ENCODE measurements at places on chromosomes 3 and 15. TPM values are rescaled to one million over a fixed set of nuclear protein-coding genes. Genes with fewer than 3 reads are reported as not detected.
A peak's percentile ranks its signal among the peaks of the same experiment; 100 is the strongest.

Gene TLR9
- 3.8 TPM for polyA plus RNA-seq

- no peak for DNase-seq
These were observed 28.5 kb downstream of the SLC6A6 start for GRCh38 chr3:14430706-14431451.

Gene LIPC
- 0.48 TPM for polyA plus RNA-seq

Gene PIERCE2
- polyA plus RNA-seq, result 2.5 TPM

Gene MEGF11
- 0.03 TPM for polyA plus RNA-seq

Gene APOD
- 11.0 TPM for polyA plus RNA-seq

DNA sequence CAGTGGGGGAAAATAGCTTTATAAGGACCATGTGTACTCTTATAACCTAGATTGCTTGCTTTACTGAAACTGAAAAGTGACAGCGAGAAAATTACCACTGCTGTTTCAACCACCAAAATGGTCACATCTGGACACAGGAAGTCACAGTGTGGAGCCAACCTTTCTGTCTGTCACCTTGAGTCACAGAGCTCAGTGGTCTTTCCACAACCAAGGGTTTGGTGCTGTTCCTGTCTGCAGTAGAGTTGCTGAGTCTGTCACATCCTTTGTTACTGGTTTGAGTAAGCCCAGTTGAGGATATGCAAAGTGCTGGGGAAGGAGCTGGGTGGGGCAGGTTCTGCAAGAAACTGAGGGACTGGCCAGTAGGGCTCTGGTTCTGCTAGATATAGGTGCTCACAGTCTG, 139.1 kb upstream of the EIF1B start:
- DNase-seq, result no peak

Gene C3orf22
- polyA plus RNA-seq, result not detected

- DNase-seq, result peak; percentile 40
These were observed 18.8 kb downstream of the PLA2G4F start for GRCh38 chr15:42137461-42138261.

GRCh38 chr3:17749281-17749680, 6.8 kb upstream of the TBC1D5 start:
- DNase-seq, result no peak

DNA sequence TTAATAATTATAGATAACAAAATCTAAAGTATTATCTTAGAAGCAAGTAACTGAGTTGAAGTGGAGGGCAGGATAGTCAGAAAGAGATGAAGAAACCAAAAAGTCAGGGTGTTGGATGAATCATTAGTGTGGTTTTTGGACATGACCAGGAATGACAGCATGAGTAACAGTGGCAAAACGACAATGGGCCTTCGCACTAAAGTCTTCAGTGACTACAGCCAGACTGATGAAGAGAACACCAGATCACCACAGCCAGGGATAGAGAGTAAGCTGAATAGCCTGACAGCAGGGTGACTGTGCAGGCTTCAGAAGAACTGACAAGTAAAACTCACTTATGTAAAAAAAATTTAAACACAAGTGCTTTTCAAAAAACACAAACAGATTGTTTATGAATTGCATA, 96.0 kb upstream of the MELTF start:
- no peak for DNase-seq

DNA sequence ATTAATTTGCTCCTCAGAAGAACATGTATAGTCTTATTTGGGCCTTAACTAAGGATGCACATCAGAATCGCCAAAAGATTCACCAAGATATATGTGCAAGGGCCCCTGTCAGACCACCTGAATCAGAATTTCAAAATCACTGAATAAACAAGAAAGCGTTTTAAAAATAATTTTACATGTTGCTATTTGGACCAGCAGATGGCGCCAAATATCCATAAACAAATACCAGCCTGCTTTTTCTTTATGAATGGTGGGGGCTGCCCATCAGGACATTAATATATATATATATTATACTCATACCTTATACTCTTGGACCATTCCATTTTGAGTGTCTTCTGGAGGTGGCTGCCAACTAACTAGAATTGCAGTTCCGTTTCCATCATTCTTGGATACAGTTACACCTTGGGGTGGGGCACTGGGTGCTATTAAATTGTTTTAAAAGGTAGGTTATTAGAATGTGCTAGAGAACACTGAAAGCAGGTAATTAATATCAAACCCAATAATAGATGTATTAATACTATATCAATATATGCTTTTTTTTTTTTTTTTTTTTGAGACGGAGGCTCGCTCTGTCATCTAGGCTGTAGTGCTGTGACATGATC, 1108.3 kb downstream of the ROBO1 start:
- DNase-seq, result no peak

DNA sequence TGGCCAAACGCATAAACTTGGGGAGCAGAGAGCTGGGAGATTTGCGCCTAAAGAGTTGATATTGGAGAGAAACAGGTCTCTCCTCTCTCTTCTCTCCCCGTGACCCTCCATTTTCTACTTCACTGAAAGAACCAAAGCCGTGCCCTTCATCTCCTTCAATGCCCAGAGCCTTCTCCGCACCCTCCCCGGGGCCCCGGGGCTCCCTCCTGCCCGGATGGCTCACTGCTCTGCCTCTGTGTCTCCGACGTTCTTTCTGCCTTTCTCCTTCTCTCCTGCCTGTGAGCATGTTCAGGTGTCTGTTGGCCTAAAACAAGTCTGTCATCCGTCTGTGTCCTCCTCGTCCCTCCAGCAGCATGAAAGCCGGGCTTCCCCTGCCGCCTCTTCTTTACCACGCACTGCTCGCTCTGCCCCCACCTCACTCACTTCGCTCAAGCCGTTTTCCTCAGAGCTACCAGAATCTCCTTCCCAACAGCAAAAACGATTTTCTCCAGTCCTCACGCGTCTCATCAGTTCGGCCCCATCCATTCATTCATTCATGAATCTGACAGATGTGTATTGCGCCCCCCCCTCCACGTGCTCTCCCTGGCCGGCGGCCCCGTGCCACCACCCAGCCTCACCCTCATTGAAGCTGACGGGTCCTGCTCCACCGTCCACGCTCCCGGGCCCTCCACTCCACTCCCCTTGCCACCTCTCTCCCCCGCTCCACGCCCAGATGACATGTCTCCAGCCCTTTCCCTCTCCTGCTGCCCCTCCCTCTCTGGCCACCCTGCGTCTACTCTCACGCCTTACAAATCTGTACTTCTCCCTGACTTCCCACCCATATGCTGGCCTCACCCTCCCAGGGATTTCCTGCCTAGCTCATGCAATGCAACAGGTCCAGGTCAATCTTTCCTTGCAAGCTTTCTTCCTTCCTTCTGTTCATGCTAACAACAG, 10.2 kb downstream of the MUC4 start:
- DNase-seq, result peak; percentile 62

- DNase-seq, result peak; percentile 59
These were observed 5.2 kb downstream of the PARP3 start for GRCh38 chr3:51947215-51947900.

DNA sequence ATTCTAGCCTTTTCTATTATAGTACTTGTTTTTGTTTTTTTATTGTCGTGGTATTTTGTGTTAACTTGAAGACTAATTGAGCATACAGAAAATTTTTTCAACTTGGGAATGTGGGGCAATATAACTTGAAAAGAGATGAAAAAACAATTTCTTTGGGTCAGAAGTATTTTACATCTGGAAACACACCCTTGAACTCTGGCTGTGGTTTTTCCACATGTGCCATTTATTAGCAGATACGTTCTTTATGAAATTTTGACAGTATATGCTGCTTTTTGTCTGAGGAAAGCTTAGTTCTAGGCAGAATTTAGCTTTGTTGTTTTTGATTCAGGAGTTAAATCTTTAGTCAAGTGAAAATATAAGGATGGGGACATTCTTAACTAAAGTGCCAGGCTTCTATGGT, 44.7 kb downstream of the TCF12 start:
- DNase-seq, result no peak

DNA sequence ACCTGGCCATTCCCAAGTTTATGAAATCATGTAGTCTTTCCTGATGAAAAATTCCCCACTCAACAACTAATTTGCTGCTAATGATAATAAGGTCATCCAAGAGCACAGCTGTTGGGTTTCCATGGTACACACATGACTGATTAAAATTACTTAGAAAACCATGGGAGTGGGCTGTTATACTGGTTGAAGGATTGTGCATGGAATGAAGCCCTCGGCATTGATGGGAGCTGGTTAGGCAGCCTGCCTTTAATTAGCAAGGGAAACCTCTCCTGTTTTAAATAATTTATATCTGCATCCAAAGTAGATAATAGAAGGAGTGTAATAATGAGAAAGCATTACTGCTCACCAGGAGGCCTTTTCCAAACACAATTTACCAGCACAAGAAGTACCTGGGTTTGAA, 235.1 kb upstream of the CFAP20DC start:
- no peak for DNase-seq

GRCh38 chr3:123508178-123508577, 59.3 kb upstream of the ADCY5 start:
- no peak for DNase-seq

- no peak for DNase-seq
These were observed 165.5 kb upstream of the TGFBR2 start for GRCh38 chr3:30440880-30441279.

All from spleen (tissue), 13 donors.